ENCODE measurements at places on chromosomes 6 and 20.

GRCh38 chr6:158118886-158119285, 49.2 kb downstream of the SERAC1 start:
- no peak for DNase-seq

DNA sequence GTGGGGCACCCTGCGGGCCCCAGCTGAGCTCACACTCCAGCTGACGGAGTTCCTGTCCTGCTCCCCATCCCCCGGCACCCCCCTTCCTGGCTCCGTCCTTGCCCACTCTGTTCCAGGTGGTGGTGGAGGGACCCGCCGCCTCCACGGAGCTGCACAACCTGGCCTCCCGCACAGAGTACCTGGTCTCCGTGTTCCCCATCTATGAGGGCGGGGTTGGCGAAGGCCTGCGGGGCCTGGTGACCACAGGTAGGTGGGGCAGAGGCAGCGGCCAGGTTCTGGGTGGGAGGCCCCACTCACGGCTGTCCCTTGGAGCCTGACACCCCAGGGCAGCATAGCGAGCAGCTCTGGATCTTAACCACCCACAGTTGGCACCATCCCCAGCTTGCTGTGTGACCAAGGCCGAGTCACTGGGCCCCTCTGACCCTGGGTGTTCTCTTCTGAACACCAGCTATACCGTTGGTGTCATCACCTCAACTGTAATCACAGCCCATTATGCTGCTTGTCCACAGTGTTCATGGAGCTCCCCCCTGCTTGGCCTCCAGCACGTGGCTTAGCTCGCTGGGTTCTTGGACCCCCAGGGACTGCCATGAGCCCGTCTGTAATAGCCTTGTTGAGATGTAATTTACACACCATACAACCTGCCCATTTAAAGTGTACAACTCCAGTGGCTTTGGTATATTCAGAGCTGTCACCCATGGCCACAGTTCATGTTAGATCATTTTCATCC, 17.4 kb downstream of the COL20A1 start:
- DNase-seq, result no peak

DNA sequence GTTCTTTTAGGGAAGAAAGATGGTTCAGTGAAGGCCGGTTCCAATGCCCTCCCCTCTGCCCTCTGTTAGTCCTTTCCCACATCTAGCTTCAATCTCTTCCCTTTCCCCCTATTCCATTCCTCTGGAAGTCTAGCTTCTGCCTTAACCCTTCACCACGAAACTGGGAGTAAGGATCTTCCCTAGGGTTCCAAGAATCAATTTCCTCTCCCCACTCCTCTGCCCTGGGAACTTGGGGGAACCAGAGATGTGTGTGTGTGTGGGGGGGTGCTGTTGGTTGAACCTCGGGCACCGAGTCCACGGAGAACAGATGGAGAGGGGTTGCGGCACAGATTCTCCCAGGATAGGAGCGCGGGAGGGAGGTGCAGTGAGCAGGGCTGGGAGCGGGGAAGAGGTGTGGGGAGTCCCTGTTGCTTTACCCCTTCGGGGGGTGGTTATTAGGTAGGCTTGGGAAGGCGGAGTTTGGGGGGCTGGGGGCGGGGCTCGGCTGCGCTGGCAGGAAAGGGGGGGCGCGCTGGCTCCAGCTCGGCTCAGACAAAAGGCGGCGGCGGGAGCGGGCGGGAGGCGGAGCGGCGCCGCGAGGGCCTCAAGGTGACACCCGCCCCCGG, at the start of gene TMEM151B:
TMEM151B (plus strand) TSS at position 530 of the 605 bp plus-strand sequence. CDS start 293 bp downstream, outside the sequence.
- DNase-seq, result no peak

DNA sequence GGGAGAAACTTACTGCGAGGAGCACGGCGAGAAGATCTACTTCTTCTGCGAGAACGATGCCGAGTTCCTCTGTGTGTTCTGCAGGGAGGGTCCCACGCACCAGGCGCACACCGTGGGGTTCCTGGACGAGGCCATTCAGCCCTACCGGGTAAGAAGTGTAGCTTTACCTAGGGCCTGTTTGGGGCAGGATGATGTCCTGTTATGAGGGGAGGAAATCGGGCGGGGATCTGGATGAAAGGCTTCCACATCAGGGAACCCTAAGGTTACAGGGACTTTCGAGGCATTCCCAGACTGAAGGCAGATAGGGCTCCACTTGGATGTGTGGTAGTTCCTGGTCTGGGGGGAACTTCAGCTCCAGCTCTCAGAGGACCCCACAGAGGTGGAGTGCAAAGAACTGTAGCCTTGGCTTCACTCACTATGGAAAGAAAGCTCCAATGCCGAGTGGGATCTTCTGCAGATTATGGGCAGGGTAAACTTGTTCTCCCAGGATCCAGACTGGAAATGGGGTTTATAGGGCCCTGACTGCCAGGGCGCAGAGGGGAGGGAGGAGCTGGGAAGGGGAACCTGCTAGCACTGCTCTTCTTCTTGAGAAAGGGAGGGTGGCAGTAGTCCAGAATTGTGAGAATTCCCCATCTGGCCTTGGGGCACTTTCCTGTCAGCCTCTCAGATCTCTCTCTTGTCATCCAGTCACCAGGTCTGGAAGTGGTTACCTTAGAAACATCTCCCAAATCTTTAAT, 740 bp downstream of the TRIM15 start:
- DNase-seq, result no peak

GRCh38 chr20:41268917-41269652, 48.4 kb downstream of the ZHX3 start:
- no peak for DNase-seq

GRCh38 chr6:70860920-70861319, 95.9 kb downstream of the B3GAT2 start:
- no peak for DNase-seq

GRCh38 chr20:15236812-15237211, 899.4 kb upstream of the FLRT3 start:
- DNase-seq, result no peak

- no peak for DNase-seq
These were observed 35.2 kb upstream of the BPIFA2 start for GRCh38 chr20:33132513-33133372.

GRCh38 chr6:168826726-168827585, 386.0 kb downstream of the SMOC2 start:
- no peak for DNase-seq

GRCh38 chr20:10961651-10962288, 288.0 kb upstream of the JAG1 start:
- DNase-seq, result no peak

DNA sequence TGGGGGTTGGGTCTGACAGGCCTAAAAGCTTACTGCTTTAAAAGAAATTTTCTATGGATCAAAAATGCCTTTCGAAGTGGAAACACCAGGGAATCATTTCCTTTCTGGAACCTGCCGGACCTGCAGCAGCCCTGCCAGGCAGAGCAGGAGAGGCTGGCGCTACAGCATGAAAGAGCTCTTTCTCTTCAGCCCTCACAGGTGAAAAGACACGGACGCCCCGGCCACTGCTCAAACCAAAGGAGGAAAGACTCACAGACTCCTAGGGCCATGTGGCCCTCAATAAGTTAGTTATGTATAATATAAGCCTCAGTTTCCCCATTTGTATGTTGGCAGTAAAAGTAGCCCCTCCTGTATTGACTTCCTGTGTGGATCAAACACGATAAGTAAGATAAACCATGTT, 8.3 kb downstream of the SCML4 start:
- no peak for DNase-seq

- no peak for DNase-seq
These were observed at the start of gene TREM1 for GRCh38 chr6:41286544-41287346. TSS of gene TREM1 (minus strand) at chr6:41286682. CDS start at chr6:41286655, 27 bp downstream.

- DNase-seq, result no peak
These were observed 72.0 kb upstream of the BACH2 start for GRCh38 chr6:90368601-90369000.

DNA sequence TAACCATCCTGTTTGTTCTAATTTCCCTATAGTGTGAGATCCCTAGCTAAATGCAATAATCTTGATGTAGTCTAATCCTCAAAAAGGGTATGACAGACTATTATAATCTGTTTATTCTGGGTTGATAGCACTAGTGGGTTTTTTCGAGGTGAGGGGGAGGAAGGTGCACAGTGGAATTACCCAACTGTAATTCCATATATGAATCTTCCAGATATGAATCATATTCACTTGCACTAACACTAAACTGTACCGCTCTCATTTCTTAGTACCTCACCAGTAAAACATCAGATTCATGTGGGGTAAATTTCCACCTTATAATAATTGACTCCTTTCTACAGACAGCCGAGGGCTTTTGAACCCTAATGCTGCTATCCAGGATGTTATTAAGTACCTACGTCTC, 16.5 kb downstream of the NCOA7 start:
- no peak for DNase-seq

DNA sequence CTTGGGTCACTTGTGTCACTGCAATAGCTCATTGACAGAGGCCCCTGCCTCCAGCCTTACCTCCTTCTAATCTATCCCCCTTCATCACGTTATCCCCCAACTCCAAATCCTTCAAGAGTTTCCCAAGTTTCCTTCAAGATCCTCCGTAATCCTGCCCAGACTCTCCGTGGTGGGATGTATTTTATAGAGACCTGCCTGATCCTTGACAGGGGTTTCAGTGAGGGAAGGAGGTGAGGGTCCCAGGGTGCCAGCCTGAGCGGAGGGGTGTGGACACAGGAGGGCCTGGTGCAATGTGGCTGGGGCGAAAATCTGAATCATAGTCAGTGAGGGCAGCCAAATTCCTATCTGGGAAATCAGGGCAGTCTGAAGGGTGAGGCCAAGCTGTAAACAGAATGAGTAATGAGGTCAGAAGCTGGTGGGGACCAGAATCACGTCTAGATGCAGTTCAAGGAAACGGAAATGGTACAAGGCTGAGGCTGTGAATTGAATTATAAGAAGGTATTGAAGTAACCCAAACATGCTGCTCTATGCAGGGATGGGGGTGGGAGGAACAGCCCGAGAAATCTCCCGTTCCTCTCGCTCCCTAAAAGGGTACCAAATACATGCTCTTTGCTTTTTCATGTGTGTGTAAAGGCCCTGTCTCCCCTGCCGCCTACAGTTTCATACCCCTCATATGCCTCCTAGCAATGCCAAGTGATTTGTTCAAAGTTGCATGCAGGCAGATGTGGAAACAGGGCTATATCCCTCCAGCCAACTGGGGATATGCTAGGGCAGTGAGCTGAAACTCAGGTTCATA, 35.4 kb upstream of the PIM1 start:
- DNase-seq, result no peak

- no peak for DNase-seq
These were observed 8.0 kb upstream of the BCAS1 start for GRCh38 chr20:54078296-54078984.

Measured in activated T-helper 1 cell treated with anti-CD3 and anti-CD28 coated beads, Interleukin-2, amount 50 U/mL, for 16 hours (primary cell).